ENCODE measurements at places on chromosomes 6 and 20.

- no peak for DNase-seq
Observed at GRCh38 chr6:126307849-126308248, 32.1 kb upstream of the CENPW start.

DNA sequence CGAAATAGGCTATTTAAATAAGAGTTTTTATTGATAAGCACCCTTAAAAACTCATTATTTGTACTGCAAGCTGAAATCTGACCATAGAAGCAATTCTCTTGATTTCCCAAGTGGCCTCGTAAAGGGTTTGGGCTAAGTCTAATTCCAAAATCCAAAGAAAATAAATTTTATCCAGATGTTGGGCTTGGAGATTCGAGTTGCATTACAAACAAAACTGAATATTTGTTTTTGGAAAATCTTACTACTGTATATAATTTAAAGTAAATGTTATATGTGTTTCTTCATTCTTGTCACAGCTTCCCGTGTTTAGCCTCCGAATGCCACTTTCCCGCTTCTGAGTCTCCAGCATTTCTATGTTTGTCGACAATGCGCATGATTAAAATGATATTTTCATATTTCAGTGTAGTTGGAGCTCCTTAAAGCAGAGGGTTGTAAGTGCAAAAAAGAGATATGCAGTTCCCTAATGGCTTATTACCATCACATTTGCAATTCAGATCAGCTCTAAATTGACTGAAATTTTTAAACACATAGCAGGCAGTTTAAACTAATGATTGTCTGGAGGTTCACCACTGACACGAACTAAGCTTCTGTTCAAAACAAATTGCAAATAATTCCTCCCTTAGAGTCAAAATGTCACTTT lies 47.0 kb downstream of the PRL start:
- DNase-seq, result no peak

DNA sequence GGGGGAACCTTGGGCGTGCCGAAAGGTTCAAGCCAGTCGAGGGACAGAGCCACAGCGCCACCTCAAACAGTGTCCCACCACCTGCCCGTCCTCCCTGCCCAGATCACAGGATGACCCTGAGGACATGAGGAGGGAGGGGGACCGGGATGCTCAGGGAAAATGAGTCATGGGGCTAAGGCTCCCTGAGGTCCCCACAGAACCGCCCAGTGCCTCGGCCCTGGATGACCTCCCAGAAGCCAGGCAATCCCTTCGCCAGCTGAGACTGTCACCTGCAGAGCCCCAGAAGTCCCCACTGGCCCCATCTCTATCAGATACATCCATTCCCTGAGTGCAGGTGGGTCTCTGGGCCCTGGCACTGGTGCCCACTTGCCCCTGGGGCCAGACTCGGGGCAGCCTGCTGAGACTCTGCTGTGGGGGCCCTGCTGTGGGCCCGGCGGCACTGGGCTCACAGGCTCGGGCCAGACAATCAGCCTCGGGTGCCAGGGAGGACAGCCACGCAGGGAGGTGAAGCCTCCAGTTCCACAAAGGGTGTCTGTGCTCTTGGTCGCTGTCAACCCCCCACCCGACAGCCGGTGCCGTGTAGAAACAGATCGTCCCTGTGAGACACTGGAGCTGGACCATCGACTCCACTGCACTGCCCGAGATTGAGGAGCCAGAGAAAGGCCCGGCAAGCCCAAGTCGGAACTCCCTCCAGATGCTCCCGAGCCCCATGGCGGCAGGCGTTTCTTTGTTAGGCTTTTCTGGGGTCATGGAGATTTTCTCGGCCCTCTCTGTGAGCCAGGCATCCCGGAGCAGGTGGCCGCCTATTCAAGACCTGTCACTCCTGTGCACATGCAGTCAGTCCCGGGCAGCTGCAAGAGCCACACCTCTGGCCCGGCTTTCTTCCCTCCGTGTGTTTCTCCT lies 26.1 kb downstream of the PXDC1 start:
- DNase-seq, result no peak

- no peak for DNase-seq
Observed at GRCh38 chr6:158287047-158287446, 25.2 kb upstream of the TULP4 start.
